ENCODE measurements at places on chromosomes 12 and 14.

- no peak for ATAC-seq
These were observed 7.7 kb downstream of the PHETA1 start for GRCh38 chr12:111361073-111361716.

DNA sequence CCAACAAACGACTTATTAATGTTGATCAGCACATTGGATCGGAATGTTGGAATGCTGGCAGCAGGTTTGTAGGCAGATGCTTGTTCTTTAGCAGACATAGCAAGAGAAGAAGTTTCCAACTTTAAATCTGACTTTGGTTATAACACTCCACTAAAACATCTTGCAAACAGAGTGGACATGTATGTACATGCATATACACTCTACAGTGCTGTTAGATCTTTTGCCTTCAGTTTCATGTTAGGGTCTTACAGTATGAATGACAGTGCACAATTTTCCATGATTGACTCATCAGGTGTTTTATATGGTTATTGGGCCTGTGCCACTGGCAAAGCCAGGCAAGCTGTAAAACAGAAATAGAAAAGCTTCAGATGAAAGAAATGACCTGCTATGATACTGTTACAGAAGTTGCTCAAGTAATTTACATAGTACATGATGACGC, 14.3 kb upstream of the DHRS7 start:
- no peak for ATAC-seq

DNA sequence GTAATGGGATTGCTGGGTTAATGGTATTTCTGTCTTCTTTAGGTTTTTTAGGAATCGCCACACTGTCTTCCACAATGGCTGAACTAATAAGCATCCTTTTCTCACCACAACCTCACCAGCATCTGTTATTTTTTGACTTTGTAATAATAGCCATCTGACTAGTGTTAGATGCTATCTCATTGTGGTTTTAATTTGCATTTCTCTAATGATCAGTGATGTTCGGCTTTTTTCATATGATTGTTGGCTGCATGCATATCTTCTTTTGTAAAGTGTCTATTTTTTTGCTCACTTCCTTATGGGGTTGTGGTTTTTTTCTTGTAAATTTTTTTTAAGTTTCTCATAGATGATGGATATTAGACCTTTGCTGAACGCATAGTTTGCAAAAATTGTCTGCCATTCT, 377.9 kb downstream of the GALC start:
- ATAC-seq: no peak

DNA sequence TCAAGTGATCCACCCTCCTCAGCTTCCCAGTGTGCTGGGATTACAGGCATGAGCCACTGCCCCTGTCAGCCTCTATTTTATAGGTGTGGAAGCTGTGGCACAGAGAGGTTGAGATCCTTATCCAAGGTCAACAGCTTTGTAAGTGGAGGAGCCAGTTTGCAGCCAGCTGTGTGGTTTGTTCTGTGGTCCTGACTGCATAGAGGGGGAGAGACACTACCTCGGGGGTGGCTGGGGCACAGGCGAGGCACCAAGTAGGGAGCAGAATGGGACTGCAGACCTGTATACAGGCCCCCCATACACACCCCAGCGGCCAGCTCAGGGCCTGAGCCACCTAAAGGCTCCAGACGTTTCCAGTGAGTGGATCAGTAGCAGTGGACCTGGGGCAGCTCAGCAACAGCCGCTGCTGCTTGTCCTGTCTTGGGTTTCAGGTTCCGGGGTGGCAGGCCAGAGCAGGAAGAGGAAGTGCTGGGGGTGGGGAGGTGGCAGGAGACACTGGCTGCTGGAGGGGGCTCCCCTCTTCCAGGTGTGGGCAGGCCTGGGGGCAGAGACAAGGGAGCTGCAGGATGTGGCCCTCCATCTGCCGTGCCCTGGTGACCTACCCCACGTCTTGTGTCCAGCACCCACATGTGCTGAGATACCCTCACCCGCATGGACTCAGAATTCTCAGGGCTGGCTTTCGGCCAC, 11.0 kb downstream of the ORAI1 start:
- peak; percentile 83 for ATAC-seq

- ATAC-seq: no peak
These were observed 1382.1 kb downstream of the AACS start for GRCh38 chr12:126447346-126447745.

DNA sequence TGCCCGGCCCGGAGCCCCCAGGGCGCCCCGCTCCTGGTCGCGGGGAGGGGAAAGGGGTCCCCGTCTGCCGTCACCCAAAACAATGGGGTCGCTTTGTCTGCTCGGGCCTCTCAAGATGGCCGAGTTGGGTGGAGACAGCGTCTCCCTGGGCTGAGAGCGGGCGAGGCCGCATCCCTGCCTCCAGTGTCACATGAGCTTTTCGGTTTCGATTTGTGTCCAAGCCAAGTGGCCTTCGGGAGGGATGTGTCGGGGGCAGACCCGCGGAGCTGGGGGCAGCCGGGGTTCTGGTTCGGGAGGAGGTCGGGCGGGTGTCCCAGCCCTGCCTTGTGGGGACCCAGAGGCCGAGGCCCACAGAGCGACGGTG, 790 bp downstream of the DYNC1H1 start:
- peak; percentile 54 for ATAC-seq

DNA sequence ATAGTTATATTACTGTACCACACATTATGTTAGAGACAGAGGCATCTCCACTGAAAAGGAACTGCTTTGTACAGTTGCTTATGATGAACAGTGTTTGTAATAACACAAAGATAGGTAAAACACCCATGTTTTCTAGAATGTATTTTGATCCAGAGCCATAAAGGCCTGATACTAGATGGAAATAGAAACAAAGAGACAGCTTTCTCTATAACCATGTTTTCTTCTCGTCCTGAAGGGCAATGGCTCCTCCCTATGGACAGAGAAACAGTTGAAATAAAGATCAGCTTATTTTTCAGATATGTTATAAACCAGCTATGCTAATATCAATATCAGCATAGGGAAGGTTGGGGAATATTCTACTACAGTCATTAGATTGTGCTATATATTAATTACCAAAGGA, 109.2 kb downstream of the ATXN7L3B start:
- ATAC-seq: no peak

GRCh38 chr14:61350427-61351270, 29.3 kb downstream of the PRKCH start:
- peak; percentile 56 for ATAC-seq

- ATAC-seq: no peak
These were observed 375.9 kb downstream of the TMEM121 start for GRCh38 chr14:105902131-105902898.

GRCh38 chr14:33967138-33967537, 16.3 kb upstream of the EGLN3 start:
- ATAC-seq: peak; percentile 88

DNA sequence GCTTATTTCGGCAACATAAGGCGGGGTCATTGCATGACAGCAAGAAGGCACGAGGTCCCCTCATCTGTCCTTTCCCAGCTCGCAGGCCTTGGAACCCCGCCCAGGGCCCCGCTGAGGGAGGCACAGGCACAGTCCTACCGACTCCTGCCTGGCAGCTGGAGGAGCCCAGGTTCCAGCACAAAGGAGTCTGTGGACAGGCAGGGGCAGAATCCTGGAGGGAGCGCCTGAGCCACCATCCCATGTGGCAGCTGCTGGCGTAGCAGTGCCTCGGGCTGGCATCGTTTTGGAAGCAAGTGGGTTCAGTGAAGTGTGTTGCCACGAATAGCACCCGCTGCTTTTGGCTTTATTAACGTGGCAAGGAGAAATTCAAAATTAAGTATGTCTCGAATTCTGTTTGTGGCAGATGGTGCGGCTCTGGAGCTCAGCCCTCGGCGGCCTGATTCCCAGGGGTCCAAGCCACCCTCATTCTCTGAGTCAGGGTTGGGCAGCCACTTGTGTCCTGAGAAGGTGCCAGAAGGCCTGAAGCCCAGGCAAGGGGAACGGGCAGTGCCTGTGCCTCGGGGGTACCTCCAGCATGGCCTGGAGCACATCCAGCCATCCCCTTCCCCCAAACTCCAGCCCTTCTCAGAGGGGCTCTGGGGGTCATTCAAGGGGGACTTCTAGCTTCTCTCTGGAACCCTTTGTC, 35.9 kb downstream of the SLC8B1 start:
- no peak for ATAC-seq

DNA sequence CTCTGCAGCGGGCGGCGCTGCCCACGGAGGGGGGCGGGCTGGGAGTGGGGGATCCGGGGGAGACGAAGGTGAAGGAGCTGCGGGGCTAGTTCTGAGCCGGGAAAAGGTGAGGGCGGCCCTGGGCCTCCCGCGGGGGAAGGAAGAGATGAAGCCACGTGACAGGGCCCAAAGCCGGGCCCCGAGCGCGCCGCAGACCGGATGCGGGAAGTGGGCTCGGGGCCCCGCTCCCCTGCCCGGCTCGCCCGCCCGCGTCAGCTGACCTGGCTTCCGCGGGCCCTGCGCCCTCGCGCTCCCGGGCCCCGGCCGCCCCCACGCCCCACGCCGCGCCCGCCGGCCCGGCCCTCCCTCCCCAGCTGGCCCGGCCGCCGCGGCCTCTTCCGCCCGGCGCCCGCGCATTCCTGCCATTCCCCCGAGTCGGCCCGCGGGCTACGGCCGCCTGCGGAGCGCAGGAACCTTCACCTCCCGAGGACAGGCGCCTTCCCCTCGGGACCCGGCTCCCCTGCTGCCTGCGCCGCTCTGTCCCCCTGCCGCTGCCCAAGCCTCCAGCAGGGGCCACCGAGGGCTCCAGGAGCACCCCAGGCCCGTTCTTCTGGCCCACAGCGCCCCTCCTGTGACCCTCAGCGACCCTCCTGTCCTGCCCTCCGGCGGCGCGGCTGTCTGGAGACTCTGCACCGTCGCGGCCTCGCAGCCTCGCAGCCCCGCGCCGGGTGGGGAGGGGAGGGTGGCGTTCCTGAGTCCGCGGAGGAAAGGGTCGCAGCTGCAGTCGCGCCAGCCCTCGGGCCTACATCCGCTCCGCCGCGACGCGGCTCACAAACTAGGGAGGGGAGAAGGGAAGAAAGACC, 20.4 kb downstream of the NINJ2 start:
- ATAC-seq: peak; percentile 75

- no peak for ATAC-seq
These were observed 2.6 kb downstream of the ACSS3 start for GRCh38 chr12:81080431-81080983.

GRCh38 chr14:59483363-59483762, 845 bp downstream of the L3HYPDH start:
- no peak for ATAC-seq

- no peak for ATAC-seq
These were observed 13.1 kb upstream of the RIN3 start for GRCh38 chr14:92500491-92500941.

- no peak for ATAC-seq
These were observed 242.6 kb upstream of the FKBP4 start for GRCh38 chr12:2552000-2552756.

DNA sequence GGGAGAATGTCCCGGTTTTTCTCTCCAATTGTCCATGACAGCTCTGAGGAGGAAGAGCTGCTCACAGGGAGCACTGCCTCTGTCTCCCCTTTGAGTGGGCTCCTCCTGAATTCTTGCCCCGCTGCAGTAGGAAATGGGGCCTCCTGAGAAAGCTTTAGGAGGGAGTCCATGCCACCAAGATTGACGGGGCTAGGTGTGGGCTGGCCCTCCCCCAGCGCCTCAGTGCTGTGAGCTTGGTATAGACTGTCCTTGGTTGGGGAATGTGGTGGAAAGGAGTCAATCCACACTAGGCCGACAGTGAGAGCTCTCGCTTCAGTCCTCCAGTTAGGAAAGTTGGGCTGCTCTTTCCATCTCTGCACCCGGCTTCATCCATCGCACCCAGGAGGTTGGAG, 23.4 kb upstream of the CTDSP2 start:
- ATAC-seq: no peak

DNA sequence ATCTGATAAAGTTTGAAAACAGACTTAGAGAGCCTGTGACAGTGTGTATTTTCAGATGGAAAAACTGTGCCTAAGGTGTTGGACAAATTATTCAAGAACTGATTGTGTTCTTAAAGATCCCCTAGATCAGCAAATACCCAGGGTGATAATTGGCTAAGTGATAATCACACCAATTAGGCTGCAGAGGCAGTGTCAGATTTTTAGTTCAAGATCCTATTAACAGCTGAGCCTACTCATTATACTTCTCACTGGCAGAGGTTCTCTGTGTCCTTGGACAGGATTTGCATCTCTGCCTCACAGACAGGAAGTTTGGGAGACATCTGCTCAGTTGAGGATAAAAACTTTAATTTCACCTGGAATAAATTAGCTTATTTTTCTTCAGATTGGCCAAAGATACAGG, 4.3 kb upstream of the FGD4 start:
- no peak for ATAC-seq

DNA sequence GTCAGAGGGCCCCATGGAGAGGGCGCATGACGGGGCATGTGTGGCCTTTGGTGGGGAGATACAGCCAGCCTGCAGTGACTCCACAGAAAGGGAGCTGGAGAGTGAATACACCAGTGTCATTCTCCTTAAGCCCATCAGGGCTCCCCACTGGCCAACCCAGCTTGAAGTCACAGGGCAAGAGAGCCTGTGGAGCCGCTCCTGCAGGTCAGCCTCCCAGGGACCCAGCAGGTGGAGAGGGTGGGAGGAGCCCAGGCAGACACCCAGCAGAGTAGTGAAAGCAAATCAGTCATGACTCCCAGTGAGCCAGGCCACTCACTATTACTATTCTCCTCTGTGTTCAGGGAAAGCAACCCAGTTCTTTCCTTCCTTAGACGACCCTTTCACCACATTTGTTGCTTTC, 110.0 kb upstream of the CPM start:
- no peak for ATAC-seq

DNA sequence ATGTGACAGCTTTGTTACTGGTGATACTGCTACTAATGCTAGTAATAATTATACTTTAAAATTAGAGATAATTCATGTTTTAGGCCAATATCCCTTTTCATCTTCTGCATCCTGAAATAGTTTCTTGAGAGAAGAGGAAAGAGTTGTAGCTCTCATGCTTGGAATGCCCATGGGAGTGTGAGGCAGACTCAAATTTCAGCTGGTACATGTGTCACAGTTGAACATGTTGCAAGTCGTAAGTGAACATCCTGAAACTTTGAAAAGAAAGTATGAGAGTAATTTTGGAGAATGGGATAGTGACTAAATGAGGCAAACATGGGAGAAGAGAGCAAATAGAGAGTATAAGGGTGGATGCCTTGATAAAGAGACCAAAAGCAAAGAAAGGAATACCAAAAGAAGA, 168.0 kb downstream of the TMTC3 start:
- no peak for ATAC-seq

DNA sequence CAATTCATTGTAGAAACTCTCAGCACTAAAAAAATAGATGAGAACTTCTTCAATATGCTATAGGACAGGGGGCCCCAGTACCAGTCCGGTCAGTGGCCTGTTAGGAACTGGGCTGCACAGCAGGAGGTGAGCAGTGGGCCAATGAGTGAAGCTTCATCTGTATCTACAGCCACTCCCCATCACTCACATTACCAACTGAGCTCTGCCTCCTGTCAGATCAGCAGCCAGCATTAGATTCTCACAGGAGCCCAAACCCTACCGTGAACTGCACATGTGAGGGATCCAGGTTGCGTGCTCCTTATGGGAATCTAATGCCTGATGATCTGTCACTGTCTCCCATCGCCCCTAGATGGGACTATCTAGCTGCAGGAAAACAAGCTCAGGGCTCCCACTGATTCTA, 15.7 kb upstream of the ANO2 start:
- no peak for ATAC-seq

DNA sequence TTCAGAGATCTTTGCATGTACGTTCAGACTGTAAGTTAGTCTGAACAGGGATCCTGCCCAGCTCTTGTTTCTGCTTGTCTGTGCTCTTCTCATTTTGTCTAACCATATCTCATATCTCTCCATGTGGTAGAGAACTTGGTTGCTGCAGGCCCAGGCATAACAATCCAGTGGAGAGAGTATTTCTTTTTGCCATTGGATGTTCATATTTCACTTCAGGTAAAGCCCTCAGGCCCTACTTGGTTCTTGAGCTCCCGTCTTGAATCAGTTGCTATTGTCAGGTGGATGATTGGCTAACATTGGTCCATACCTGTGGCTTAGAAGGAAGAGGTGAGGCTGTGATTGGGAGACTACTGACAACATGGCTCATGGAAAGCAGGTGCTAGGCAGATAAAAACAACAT, 357.7 kb upstream of the FLRT2 start:
- ATAC-seq: no peak

Data from activated T-helper 17 cell treated with anti-CD3 and anti-CD28 coated beads, Interleukin-2, amount 50 U/mL, for 72 hours (primary cell).